B cell (primary cell): ENCODE measurements at places on chromosomes 3 and 15. TPM values are rescaled to one million over a fixed set of nuclear protein-coding genes. Genes with fewer than 3 reads are reported as not detected.

DNA sequence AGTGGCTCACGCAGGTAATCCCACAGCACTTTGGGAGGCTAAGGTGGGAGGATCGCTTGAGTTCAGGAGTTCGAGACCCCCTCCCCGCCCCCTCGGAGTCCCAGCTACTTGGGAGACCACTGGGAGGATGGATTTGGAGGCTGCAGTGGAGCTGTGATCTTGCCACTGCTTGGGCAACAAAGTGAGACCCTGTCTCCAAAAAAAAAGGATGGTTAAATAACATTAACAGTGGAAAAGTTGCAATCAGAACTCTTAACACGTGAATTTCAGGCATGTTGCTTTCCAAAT is 1.4 kb upstream of the TMEM87A start:
- peak overlapping the region; percentile 88 for H3K4me3 ChIP-seq
- H3K27ac ChIP-seq: peak overlapping the region; percentile 87
- no peaks in the 10 kb centered on the region for H3K27me3 ChIP-seq
- DNase-seq: no peak
- no peaks in the 10 kb centered on the region for H3K36me3 ChIP-seq

- no peaks in the 10 kb centered on the region for H3K27me3 ChIP-seq
- DNase-seq: no peak
- H3K36me3 ChIP-seq: no peaks in the 10 kb centered on the region
- H3K27ac ChIP-seq: no peak overlapping the region
These were observed 47.9 kb downstream of the TM2D3 start for GRCh38 chr15:101604124-101604874.

DNA sequence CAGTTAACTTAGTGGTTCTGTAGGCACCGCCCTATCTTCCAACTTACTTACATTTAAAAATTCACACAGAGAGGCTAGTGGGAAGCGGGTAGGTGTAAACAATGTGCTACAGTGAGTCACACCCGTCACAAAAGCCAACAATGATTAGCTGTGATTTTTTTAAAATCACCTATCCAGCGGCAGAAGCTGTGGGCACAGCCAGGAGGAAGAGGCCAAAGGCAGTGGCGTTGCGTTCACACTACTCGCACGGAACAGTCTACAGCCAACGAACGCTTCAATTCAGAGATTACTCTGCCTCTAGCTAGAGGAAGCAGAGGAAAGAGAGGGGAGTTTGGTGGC is 2.5 kb upstream of the NLGN1 start:
- no peaks in the 10 kb centered on the region for H3K36me3 ChIP-seq
- peaks cover 32% of the 10 kb centered on the region for H3K27me3 ChIP-seq
- H3K4me3 ChIP-seq: peak overlapping the region; percentile 34
- DNase-seq: no peak
- peaks cover 30% of the 10 kb centered on the region for H3K4me1 ChIP-seq

GRCh38 chr15:67892559-67893377 is 52.9 kb upstream of the RNU6-1 start:
- no peak overlapping the region for H3K4me3 ChIP-seq
- no peak overlapping the region for H3K27ac ChIP-seq

DNA sequence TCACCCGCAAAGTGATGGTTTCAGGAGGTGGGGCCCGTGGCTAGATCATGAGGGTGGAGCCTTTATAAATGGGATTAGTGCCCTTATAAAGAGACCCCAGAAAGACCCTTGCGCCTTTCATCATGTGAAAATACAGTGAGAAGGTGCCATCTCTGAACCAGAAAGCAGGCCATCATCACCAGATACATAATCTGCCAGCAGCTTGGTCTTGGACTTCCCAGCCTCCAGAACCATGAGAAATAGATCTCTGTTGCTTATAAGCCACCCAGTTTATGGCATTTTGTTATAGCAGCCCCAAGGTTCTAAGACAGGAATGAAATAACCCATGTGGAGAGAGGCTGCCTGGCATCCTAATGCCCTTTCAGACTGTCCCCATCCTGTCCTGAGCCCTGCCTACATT is 127.8 kb upstream of the SMAD3 start:
- H3K27ac ChIP-seq: no peak overlapping the region
- no peak for DNase-seq
- H3K27me3 ChIP-seq: no peaks in the 10 kb centered on the region
- no peaks in the 10 kb centered on the region for H3K36me3 ChIP-seq
- H3K4me3 ChIP-seq: no peak overlapping the region
- no peaks in the 10 kb centered on the region for H3K4me1 ChIP-seq

DNA sequence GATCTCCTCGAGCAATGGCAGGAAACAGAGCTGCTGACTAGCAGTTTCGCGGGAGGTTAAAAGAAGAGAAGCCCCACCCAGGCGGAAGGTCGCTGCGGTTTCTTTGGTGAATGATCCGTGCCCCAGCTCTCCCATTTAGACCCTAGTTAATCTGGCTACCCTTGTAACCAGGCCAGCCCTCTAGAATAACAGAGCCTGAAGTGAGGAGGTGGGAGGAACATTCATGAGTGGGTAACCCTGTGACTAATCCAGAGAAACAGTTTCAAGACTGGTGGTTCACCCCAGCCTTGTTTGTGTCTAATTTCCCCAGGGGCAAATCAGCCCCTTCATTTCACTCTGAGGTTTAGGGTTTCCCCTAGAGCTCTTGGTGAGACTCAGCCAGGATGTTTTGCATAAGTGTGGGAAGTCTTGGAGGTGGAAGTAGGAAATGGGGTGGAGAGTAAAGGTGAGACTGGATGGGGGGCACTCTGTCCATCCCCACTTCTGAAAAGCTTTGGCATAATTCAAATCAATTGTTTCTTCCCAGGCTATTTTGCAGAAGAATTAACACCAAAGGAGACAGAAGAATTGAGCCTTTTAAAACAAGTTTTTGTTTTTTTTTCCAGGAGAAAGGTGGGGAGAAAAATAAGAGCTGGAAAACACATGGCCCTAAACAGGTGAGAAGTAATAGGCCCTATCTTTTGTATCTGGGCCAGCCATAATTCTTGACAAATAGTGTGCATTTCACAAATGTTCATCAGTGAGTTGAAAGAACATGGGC is 303.1 kb downstream of the RPLP1 start:
- peak overlapping the region; percentile 8 for H3K4me3 ChIP-seq
- H3K27me3 ChIP-seq: no peaks in the 10 kb centered on the region
- H3K27ac ChIP-seq: peak overlapping the region; percentile 22
- peak; percentile 84 for DNase-seq
- no peaks in the 10 kb centered on the region for H3K36me3 ChIP-seq
- H3K4me1 ChIP-seq: peaks cover 72% of the 10 kb centered on the region

DNA sequence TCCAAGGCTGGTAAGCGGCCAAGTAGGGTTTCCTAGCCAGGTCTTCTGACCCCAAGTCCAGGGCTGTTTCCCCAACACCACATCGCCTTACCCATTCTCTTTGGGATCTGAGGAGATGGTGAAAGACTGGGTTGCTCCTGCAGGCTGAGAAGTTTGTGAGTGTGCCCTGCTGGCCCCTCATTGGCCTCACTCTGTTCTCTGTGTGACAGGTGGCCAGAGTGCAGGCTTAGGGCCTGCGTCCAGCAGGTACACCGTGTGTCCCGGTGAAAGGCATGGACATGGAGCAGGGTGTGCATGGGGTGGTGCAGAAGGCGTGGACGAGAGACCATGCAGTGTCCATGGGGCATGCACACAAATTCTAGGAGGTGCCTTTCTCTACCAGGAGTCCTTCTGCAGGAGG is 91.3 kb downstream of the DGKG start:
- H3K27ac ChIP-seq: no peak overlapping the region
- no peak for DNase-seq
- no peaks in the 10 kb centered on the region for H3K36me3 ChIP-seq
- no peak overlapping the region for H3K4me3 ChIP-seq
- no peaks in the 10 kb centered on the region for H3K4me1 ChIP-seq

GRCh38 chr15:26382444-26383072 is 390.3 kb downstream of the GABRB3 start:
- no peak overlapping the region for H3K27ac ChIP-seq
- no peak overlapping the region for H3K4me3 ChIP-seq
- no peak for DNase-seq
- no peaks in the 10 kb centered on the region for H3K36me3 ChIP-seq

DNA sequence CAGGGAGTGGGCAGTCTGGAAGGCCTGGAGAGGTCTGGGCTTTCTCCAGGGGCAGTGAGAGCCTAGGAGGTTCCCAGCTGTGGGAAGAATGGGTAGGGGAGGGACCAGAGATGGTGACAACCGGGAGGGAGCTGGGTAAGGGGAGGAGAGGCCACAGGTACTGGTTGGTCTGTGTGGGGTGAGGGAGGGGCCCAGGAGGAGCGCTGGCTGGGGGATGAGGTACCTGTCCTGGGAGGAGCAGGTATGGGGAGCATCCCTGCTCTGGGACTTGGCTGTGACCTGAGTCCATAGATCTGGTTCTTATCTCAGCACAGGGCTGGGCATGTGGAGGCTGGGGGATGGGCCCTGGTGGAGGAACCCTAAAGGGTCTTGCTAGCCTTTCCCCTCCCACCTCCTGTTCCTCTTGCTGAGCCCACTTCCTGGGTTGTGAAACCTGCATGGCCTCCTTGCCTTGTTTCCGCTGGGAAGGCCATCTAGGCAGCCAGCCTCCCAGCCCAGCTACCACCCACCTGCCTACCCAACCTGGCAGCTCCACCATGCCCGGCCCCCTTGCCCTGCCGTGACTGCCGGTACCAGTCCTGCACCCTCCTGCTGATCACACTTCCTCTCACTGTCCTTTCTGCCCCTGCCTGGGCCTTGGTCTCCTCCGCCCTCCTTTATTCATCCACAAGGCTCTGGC is 11.0 kb downstream of the PRKCD start:
- H3K4me3 ChIP-seq: no peak overlapping the region
- no peak overlapping the region for H3K27ac ChIP-seq
- H3K4me1 ChIP-seq: peaks cover 100% of the 10 kb centered on the region
- H3K27me3 ChIP-seq: no peaks in the 10 kb centered on the region

- H3K27me3 ChIP-seq: no peaks in the 10 kb centered on the region
- H3K4me3 ChIP-seq: no peak overlapping the region
- no peaks in the 10 kb centered on the region for H3K36me3 ChIP-seq
These were observed 26.3 kb downstream of the GABRR3 start for GRCh38 chr3:98008855-98009254.

- DNase-seq: peak; percentile 30
- H3K36me3 ChIP-seq: no peaks in the 10 kb centered on the region
These were observed 87.3 kb downstream of the SMAD6 start for GRCh38 chr15:66789029-66790025.

DNA sequence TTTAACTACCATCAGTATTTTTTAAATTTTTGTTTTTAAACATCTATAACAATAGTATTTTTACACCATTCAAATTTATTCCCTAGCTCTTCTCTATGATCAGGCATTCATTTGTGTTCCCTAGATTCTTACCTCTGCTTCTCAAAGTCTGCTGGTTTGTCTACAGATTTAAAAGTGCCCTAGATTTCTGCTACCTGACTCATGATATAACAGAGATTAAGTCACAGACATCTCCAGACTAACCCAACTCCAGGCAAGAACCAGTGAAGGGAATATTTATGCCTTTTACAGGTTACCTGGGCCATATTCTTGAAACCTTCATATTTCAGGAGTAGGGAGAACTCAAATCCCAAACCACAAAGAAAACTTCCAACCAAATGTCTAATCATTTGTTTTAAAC is 38.8 kb downstream of the ADAM10 start:
- no peaks in the 10 kb centered on the region for H3K27me3 ChIP-seq
- peaks cover 4% of the 10 kb centered on the region for H3K36me3 ChIP-seq
- no peak for DNase-seq
- H3K4me1 ChIP-seq: peaks cover 14% of the 10 kb centered on the region
- no peak overlapping the region for H3K4me3 ChIP-seq

DNA sequence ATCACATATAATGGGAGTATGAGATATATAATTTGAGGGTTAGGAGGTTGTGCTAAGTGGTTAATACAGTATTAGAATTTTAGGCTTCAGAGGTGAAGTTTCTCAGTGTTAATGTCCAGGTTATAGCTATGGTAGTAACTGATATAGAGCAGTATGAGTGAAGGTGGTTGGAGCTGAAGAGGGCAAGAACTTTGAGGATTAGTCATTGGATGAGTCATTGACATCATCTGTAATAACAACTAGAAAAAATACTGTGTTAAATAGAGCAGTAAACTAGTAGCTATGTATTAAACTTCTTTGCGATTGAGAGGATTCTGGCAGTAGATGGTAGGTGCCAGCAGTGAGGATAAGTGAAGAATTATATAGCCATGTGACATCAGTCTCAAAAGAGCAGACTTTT is 47.5 kb upstream of the EIF3J start:
- H3K4me1 ChIP-seq: no peaks in the 10 kb centered on the region
- H3K36me3 ChIP-seq: peaks cover 54% of the 10 kb centered on the region
- H3K4me3 ChIP-seq: no peak overlapping the region
- DNase-seq: no peak

- no peaks in the 10 kb centered on the region for H3K36me3 ChIP-seq
- H3K4me3 ChIP-seq: no peak overlapping the region
- H3K4me1 ChIP-seq: no peaks in the 10 kb centered on the region
- DNase-seq: no peak
- no peak overlapping the region for H3K27ac ChIP-seq
These were observed 40.5 kb downstream of the BCHE start for GRCh38 chr3:165796701-165797100.

DNA sequence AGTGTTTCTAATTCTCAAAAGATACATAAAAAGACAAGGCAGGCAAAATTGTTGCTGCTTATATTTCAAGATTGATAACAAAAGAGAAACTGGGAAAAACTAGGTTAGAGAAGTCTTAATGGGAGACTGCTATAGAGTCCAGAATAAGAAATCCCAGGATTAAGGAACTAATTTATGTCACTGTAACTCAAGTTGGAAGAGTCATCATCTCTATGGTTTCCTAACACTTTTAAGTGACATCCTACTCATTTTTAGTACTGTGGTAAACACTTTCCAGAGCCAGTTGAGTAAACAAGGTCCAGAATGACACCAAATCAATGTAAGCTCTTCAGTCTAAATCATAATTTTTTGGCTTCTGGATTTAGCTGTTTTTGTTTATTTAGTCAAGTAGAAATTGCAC is 8.0 kb downstream of the CLDN16 start:
- H3K4me1 ChIP-seq: no peaks in the 10 kb centered on the region
- no peak overlapping the region for H3K27ac ChIP-seq
- H3K4me3 ChIP-seq: no peak overlapping the region
- H3K36me3 ChIP-seq: no peaks in the 10 kb centered on the region

DNA sequence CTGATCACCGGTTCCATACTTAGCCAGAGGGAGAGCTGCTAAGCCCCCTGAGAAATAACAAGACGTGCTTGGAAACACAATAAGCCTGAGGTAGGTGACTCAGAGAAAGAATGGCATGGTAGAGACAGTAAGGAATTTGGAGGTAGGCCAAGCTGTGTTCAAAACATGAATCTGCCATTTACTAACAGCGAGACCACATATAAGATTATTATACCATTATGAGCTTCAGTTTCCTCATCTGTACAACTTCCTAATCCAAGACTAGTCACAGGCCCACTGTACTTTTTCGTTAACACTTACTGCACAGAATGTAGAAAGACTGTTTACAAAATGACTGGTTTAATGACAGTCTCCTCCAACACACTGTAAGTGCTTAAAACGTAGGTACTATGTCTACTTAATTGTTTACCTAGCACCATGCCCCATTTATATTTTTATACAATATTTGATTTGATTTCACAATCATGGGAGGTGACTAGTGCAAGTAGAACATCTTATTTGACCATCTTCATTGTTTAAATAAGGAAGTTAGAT is 25.7 kb downstream of the ATOSA start:
- no peaks in the 10 kb centered on the region for H3K4me1 ChIP-seq
- H3K27me3 ChIP-seq: no peaks in the 10 kb centered on the region
- H3K4me3 ChIP-seq: no peak overlapping the region

Gene SERPINI2
- total RNA-seq: not detected in 2 replicates

Gene NME9
- not detected in 2 replicates for total RNA-seq

Gene UNC13C
- total RNA-seq: not detected in 2 replicates

Gene LTF
- total RNA-seq: 0.22 TPM in 1 of 2 replicates, not detected in the other

Gene APBA2
- total RNA-seq: not detected in 2 replicates

Gene KIF7
- not detected in 2 replicates for total RNA-seq

Gene AVEN
- 6.8 and 8.2 TPM in 2 replicates for total RNA-seq

Gene BOC
- 0.12 and 0.78 TPM in 2 replicates for total RNA-seq

Gene RAD51
- total RNA-seq: 1.9 and 2.0 TPM in 2 replicates

Gene CLEC3B
- total RNA-seq: 0.34 TPM in 1 of 2 replicates, not detected in the other

Gene NMD3
- 36.1 and 38.0 TPM in 2 replicates for total RNA-seq

Gene PLA2G4D
- total RNA-seq: not detected in 2 replicates

Gene FAM81A
- total RNA-seq: 3.8 and 3.9 TPM in 2 replicates

Gene LIPC
- not detected in 2 replicates for total RNA-seq
